ENCODE measurements at places on chromosomes 5 and 9.

GRCh38 chr9:112006361-112007020 lies 109.9 kb downstream of the UGCG start:
- DNase-seq: no peak

- DNase-seq: no peak
These were observed 9.7 kb downstream of the CDC37L1 start for GRCh38 chr9:4689021-4689420.

- DNase-seq: no peak
These were observed 23.1 kb downstream of the ADGRD2 start for GRCh38 chr9:124473310-124473709.

DNA sequence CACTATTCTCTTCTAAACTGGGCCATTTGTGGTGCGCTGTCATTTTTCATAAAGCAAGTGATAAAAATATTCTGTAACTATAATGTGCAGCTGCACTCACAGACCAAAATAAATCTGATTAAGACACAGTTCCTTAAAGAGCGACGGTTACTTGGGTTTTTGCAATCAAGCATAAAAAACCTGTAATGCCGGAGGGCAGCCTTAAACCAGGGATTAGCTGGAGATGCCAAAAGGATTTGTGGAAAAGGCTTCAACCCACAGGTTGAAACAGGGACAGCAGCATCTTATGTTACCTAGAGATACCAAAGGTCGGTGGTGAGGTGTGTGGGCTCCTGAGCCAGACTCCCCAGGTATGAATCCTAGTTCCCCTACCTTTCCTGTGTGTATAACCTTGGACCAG lies 49.3 kb downstream of the CTNND2 start:
- no peak for DNase-seq

DNA sequence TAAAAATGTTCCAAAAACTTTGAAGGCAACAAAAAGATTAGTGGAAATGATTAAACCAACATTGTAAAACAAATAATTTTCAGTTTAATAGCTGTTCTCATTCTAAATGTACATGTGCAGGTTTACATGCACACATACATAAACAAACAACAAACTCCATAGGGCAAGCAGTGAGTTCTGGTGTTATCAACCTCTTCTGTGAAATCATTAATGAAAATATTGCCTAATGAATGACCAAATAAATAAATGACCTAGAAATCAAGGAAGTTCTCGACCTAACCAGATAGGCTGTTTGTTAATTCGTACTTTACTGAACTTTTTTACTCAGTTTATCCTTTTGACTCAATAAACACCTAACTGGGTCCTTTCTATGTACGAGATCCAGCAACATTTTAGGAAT lies 165.5 kb upstream of the RORB start:
- no peak for DNase-seq

DNA sequence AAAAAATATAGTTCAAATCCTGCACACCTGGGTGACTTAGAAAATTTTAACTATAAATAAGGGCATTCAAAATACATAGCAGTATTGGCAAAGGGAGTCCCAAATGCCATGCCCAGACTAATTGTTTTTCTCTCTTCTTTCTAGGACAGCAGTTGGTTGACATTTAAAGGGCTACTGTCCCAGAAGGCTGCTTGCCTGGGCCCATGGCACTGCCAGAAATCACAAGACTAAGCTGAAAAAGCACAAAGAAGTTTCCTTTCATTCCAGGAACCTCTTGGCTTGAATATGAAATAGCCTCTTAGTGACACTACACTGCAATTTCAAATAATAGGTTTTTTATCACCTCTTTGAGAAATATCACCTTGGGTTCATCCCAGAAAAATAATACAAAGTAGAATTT lies 388.9 kb upstream of the TRPC7 start:
- DNase-seq: no peak

- no peak for DNase-seq
These were observed 17.2 kb downstream of the STARD4 start for GRCh38 chr5:111495159-111495558.

DNA sequence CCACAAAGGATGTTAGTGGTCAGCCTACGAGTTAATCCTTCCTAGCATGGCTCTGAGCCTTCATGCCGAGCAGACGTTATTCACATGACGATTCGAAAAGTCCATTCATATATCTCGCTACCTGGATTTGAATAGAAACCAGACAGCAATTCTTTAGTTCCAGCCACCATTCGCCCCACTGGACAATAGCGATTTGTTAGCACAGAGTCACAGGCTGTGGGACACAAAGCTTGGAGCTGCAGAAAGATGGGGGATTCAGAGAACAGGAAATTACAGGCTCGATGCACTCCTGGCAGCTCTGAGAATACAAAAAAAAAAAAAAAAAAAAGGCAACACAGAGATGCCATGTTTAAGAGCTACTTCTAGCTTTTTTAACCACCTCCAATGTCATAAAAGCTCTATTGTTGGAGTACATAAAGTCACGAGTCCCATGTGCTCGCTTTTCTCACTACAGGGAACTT lies 110.7 kb downstream of the NR6A1 start:
- no peak for DNase-seq

- no peak for DNase-seq
These were observed 260.3 kb downstream of the GOLPH3 start for GRCh38 chr5:31913808-31914207.

DNA sequence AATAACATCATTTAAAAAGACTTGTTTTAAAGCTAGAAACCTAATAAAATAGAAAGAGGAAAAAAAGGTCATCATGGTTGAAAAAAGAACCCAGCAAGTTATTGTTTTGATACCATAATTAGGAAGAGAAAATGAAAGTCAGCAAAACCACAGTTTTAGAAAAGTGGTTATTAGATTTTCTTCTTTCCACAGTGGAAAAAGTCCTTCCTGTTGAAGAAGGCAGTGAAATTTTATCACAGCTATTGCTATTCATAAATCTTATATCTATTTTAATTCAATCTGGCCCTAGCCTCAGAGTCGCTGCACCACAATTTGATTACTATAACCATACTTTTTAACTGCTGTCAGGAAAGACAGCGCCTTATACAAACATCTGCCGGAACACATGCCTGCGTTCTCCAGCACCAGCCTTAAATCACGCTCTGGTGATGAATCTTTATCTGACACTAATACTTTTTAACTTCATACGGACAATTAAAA lies 60.3 kb downstream of the MAPKAP1 start:
- no peak for DNase-seq

DNA sequence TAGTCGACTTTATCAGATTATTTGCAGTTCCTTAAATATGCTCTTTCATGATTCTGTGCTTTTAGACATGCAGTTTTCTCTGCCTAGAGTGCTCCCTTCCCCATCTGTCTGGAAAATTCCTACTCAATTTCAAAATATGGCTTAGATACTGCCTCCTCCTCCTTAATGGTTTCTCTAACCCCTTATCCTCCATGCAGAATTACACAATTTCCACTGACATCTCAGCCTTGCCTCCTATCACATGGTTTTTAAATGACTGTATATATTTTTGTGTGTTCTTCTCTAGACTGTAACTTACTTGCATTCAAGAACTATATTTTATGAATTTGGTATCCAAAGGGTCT lies 85.2 kb downstream of the SLC44A1 start:
- DNase-seq: no peak

GRCh38 chr9:114112325-114112724 lies 13.2 kb upstream of the KIF12 start:
- DNase-seq: no peak

DNA sequence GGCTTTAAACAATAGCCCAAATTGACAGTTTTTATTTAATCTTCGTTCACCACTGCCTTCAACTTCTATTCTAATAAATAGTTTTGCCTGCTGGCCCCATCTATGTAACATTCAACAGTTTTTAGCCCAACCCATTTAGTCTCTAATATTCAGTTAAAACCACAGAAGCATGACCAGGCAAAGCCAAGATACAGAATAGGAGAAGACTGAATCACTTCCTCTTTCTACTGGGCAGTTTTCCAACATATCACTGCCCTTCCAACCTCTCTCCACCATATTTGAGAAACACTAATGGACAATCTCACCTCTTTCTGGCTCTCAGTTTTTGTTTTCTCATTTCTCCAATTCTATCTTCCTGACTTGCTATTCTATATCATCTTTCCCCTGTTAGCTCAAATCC lies 352.9 kb downstream of the DNAH5 start:
- no peak for DNase-seq

- DNase-seq: no peak
These were observed 32.7 kb upstream of the ZCCHC9 start for GRCh38 chr5:81268521-81269196.

GRCh38 chr5:41373230-41373629 lies 137.2 kb downstream of the PLCXD3 start:
- DNase-seq: no peak

- no peak for DNase-seq
These were observed 39.6 kb downstream of the PDCD1LG2 start for GRCh38 chr9:5549658-5550650.

DNA sequence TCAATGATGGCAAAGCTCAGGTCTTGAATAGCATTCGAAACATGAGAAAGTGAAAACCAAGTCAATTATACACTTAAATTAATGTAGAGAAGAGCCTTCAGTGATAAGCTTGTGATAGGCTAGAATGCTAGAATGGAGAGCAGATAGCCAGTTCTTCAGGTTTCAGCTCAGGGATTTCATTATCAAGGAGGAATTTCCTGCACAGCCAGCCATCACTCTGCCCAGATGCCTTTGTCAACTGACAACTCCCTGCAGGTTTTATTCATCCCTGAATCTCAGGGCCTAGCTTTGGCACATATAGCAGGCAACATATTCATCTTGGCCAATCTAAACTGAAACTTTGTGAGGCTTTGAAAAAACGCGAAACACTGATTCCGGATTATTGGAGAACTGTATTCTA lies 199.3 kb upstream of the CDH6 start:
- no peak for DNase-seq

DNA sequence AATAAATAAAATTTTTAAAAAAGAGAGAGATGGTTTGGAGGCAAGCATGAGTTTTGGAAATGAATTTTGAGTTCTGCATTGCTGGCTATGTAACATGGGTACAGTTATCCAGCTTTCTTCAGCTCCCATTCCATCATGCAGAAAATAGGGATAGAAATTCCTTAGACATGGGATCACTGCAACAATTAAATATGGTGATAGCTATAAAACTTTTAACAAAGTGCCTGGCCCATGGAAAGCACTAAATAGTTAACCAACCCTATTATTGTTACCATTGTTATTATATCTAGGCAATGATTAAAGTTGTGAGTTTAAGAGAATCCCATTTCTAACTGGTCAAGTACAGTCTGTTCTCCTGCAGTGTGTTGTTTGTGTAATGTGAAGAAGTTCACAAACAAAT lies 115.4 kb upstream of the GAS1 start:
- DNase-seq: no peak

GRCh38 chr5:131381777-131382176 lies 117.9 kb downstream of the CDC42SE2 start:
- no peak for DNase-seq

- no peak for DNase-seq
These were observed 90.6 kb downstream of the FBXO4 start for GRCh38 chr5:42015681-42016080.

DNA sequence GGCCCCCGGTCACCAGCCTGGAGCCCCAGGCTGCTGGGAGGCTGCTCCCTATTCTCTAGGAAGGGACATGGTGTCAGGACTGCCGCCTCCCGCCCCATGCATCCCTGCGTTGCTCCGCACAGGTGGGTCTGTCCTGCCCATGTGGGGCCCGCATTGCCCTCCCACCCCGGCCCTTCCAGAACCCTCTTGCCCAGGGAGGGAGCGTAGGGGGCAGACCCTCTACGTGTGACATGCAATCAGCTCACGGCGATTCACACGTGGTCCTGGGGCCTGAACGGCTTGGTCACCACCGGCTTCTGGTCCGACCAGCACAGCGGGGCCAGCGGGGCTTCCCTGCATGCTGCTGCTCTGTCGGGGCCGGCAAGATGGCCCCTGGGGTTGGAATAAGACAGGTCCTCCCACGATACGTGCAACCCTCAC lies 9.4 kb downstream of the SLC6A19 start:
- no peak for DNase-seq

- DNase-seq: no peak
These were observed 8.9 kb downstream of the LARS1 start for GRCh38 chr5:146173597-146173996.

- DNase-seq: no peak
These were observed 54.3 kb downstream of the NR6A1 start for GRCh38 chr9:124716808-124717207.
